ENCODE measurements at places on chromosomes 6 and 20. TPM values are rescaled to one million over a fixed set of nuclear protein-coding genes. Genes with fewer than 3 reads are reported as not detected.

DNA sequence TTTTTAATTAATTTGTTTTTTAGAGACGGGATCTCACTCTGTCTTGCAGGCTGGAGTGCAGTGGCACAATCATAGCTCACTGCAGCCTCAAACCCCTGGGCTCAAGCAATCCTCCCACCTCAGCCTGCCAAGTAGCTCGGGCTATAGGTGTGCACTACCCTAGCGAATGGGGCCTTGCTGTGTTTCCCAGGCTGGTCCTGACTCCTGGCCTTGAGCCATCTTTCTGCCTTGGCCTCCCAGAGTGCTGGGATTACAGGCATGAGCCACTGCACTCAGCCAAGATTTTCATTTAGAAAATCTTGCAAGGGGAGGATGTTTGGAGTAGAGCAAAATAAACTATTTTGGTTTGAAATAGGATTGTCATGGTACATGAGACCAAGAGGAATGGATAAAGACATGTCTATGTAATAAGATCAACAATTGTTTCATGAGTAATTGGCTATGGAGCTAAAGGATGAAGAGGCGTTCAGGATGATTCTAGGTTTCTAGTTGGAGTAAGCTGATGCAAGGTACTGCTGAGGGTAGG is 237.8 kb downstream of the UST start:
- H3K4me3 ChIP-seq: no peak overlapping the region
- H3K36me3 ChIP-seq: no peaks in the 10 kb centered on the region
- H3K27ac ChIP-seq: no peak overlapping the region
- no peak for DNase-seq
- H3K4me1 ChIP-seq: no peaks in the 10 kb centered on the region

DNA sequence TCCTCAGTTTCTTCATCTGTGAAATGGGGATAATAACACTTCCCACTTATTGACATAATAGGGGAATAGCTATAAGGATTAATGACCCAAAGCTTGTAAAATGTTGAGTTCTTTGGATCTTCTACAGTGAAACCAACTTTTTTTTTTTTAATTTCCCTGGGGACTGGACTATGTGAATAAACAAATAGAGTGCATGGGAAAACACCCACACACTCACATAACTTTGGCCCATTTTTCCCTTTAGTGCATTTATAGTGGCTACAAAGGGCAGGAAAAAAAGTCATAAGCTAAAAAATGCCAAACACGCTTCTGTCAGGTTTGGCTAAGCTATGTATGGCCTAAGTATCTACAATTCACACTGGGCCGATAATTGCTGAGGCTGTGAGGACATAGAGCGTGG is 406.2 kb upstream of the JAG1 start:
- DNase-seq: no peak
- H3K27me3 ChIP-seq: no peaks in the 10 kb centered on the region

DNA sequence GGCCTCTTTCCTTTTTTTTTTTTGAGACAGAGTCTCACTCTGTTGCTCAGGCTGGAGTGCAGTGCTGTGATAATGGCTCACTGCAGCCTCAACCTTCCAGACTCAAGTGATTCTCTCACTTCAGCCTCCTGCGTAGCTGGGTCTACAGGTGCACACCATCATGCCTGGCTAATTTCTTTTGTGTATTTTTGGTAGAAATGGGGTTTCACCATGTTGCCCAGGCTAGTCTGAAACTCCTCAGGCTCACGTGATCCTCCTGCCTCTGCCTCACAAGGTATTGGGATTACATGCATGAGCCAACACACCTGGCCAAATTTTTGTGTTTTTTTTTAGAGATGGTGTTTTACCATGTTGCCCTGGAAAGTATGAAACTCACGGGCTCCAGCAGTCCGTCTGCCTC is 29.3 kb downstream of the SRC start:
- H3K36me3 ChIP-seq: no peaks in the 10 kb centered on the region
- no peak for DNase-seq
- no peaks in the 10 kb centered on the region for H3K4me1 ChIP-seq

DNA sequence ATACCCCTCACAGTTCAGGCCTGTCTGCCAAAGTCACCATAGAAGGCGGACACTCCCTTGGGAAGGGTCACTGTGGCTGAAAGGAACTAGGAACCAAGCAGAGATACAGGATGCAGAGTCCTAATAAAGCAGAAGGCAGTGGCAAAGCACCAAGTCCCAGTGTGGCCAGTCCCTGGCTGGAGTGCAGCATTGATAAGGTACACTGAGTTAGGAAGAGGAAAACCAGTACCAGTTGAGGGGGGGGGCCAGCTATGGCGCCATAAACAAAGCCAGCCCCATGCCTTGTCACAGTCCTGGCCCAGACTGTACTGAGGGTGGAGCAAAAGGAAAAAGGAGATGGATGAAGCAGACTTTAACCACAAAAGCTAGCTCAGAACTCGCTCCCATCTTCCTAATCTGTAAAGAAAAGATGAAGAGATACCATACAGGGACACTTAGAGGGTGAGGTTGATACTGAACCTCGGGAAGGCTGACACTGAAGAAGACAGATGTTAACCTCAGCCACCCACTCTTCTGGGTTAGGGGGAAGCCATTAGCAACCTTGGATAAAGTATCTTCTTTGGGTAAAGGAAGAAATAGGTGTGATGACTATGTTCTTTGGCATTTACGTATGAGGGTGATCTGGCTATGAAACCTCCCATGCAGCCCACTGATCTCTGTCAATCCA is 7.8 kb downstream of the ABHD12 start:
- H3K36me3 ChIP-seq: peaks cover 6% of the 10 kb centered on the region
- H3K27ac ChIP-seq: no peak overlapping the region
- H3K4me3 ChIP-seq: no peak overlapping the region
- no peak for DNase-seq
- H3K4me1 ChIP-seq: no peaks in the 10 kb centered on the region

GRCh38 chr6:21847711-21848480 is 254.3 kb downstream of the SOX4 start:
- no peak overlapping the region for H3K4me3 ChIP-seq
- H3K4me1 ChIP-seq: no peaks in the 10 kb centered on the region
- H3K27ac ChIP-seq: no peak overlapping the region
- DNase-seq: no peak

- DNase-seq: no peak
- no peaks in the 10 kb centered on the region for H3K4me1 ChIP-seq
- no peak overlapping the region for H3K27ac ChIP-seq
- no peaks in the 10 kb centered on the region for H3K36me3 ChIP-seq
- H3K4me3 ChIP-seq: no peak overlapping the region
Measured at GRCh38 chr6:159257846-159258245, 88.6 kb downstream of the FNDC1 start.

- no peaks in the 10 kb centered on the region for H3K4me1 ChIP-seq
- H3K4me3 ChIP-seq: no peak overlapping the region
- no peak overlapping the region for H3K27ac ChIP-seq
Measured at GRCh38 chr20:19872001-19872400, 113.9 kb downstream of the RIN2 start.

DNA sequence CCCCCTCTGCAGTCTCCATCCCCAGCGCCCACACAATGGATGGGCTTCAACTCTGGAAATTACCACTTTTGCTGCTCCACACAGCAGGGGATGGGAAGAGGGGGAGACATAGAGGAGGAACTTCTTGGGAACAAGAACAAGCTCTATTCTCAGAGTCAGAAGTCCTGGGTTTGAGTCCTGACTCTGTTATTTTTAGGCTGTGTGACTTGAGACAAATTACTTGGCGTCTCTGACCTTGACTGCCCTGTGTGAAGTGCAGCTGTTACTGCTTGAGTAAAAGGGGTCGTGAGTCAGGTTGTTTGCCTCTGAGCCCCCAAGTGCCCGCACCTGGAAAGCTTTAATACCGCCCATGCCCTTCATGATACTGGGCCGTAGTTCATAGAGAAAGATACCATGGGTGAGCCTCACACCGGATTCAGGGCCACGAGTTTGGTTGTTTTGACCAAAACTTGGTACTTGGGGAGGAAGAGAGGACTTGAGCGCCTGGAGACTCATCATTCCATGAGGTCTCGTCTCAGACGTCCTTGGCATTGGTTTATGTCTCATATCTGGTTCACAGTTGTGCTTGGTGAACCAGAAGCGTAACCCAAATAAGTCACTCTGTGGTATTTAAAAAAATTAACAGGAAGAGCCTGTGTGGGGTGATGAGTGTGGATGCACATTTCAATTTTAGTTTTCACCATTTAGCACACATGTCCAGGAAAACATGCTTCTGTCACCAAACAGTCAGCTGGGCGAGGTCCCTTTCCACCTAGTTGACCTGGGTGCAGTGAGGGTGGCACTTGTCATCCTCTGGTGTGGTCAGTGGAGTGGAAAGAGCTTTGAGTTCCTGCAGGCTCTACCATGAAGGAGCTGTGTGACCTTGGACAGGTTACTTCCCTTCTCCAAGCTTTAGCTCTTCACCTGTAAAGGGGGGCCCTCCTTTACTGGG is 75.6 kb downstream of the CDC5L start:
- H3K4me1 ChIP-seq: no peaks in the 10 kb centered on the region
- no peaks in the 10 kb centered on the region for H3K36me3 ChIP-seq
- no peak for DNase-seq
- no peak overlapping the region for H3K27ac ChIP-seq

GRCh38 chr6:69216127-69216526 is 580.7 kb downstream of the LMBRD1 start:
- no peak for DNase-seq
- no peaks in the 10 kb centered on the region for H3K36me3 ChIP-seq
- H3K4me3 ChIP-seq: no peak overlapping the region
- no peaks in the 10 kb centered on the region for H3K27me3 ChIP-seq
- no peaks in the 10 kb centered on the region for H3K4me1 ChIP-seq

DNA sequence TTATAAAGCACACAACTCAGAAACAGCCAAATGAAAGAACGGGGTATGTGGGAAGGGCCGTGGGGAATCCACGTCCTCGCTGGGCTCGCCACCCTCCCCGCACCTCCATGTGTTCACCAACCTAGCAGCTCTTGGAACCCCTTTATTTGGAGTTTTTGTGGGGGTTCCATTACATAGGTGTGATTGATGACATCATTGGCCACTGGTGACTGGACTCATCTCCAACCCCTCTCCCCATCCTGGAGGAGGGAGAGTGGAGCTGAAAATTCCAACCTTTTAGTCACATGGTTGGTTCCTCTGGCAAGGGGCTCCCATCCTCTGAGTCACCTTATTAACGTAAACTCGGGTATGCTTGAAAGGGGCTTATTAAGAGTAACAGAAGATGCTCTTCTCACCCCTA is 592.0 kb upstream of the FLRT3 start:
- DNase-seq: no peak
- no peaks in the 10 kb centered on the region for H3K4me1 ChIP-seq
- no peaks in the 10 kb centered on the region for H3K27me3 ChIP-seq

- H3K4me3 ChIP-seq: no peak overlapping the region
- H3K27me3 ChIP-seq: no peaks in the 10 kb centered on the region
- H3K27ac ChIP-seq: no peak overlapping the region
- H3K4me1 ChIP-seq: no peaks in the 10 kb centered on the region
- no peak for DNase-seq
Measured at GRCh38 chr6:62978920-62979319, 232.3 kb upstream of the FKBP1C start.

- H3K4me1 ChIP-seq: peaks cover 58% of the 10 kb centered on the region
- H3K27me3 ChIP-seq: no peaks in the 10 kb centered on the region
- no peak overlapping the region for H3K27ac ChIP-seq
Measured at GRCh38 chr6:110882274-110882619, 7.7 kb downstream of the AMD1 start.

- no peaks in the 10 kb centered on the region for H3K4me1 ChIP-seq
- DNase-seq: no peak
- no peaks in the 10 kb centered on the region for H3K27me3 ChIP-seq
- no peak overlapping the region for H3K4me3 ChIP-seq
- no peak overlapping the region for H3K27ac ChIP-seq
Measured at GRCh38 chr6:170456886-170457698, 96.0 kb downstream of the PSMB1 start.

- H3K36me3 ChIP-seq: no peaks in the 10 kb centered on the region
- no peak for DNase-seq
- no peak overlapping the region for H3K27ac ChIP-seq
Measured at GRCh38 chr20:4957939-4958362, 43.4 kb downstream of the SLC23A2 start.

GRCh38 chr6:31010393-31011060 is at the start of gene MUC22:
Gene MUC22, plus strand, starts transcription at chr6:31010474. Its CDS starts 233 bp downstream, at chr6:31010707.
- no peak within 1 kb of the TSS for H3K4me3 ChIP-seq
- DNase-seq: no peak
- no peaks in the 10 kb centered on the region for H3K4me1 ChIP-seq
- no peaks in the 10 kb centered on the region for H3K36me3 ChIP-seq
- H3K27me3 ChIP-seq: no peaks in the 10 kb centered on the region

GRCh38 chr6:130362128-130362527 is 3.7 kb upstream of the TMEM200A start:
- no peaks in the 10 kb centered on the region for H3K36me3 ChIP-seq
- H3K4me1 ChIP-seq: peaks cover 5% of the 10 kb centered on the region
- H3K4me3 ChIP-seq: no peak overlapping the region
- no peak overlapping the region for H3K27ac ChIP-seq

- DNase-seq: no peak
- no peaks in the 10 kb centered on the region for H3K4me1 ChIP-seq
- no peak overlapping the region for H3K27ac ChIP-seq
- H3K27me3 ChIP-seq: no peaks in the 10 kb centered on the region
- no peaks in the 10 kb centered on the region for H3K36me3 ChIP-seq
Measured at GRCh38 chr6:121260651-121261102, 73.6 kb downstream of the TBC1D32 start.

- no peaks in the 10 kb centered on the region for H3K4me1 ChIP-seq
- H3K4me3 ChIP-seq: no peak overlapping the region
- H3K36me3 ChIP-seq: no peaks in the 10 kb centered on the region
Measured at GRCh38 chr6:142478117-142478516, 176.3 kb downstream of the ADGRG6 start.

DNA sequence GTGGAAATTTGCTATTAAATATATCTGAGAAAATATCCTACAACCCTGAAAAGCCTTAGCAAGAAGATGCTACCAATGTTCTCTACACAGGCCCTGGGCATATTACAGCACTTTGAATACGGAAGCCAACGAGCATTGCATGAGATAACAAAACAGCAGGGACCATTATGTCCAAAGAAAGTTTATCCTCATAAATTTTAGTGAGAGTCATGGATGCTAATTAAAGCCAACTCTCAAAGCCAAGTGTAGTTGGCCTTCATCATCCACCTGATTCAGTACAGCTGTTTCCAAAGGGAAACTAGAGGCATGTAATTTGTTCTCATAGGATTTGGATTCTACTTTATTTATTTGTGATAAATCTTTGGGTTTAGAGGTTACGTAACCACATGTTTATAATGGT is 564.8 kb downstream of the RFPL4B start:
- no peak for DNase-seq
- no peaks in the 10 kb centered on the region for H3K27me3 ChIP-seq
- H3K4me1 ChIP-seq: no peaks in the 10 kb centered on the region
- H3K27ac ChIP-seq: no peak overlapping the region
- H3K36me3 ChIP-seq: no peaks in the 10 kb centered on the region

Gene TGM2
- 0.91 TPM for total RNA-seq

Gene OXT
- 2.3 TPM for total RNA-seq

Gene SPINT3
- not detected for total RNA-seq

Gene CRNKL1
- 29.0 TPM for total RNA-seq

Gene CLVS2
- not detected for total RNA-seq

Gene GSTA2
- total RNA-seq: not detected

Gene ERVFRD-1
- not detected for total RNA-seq

Gene RAET1E
- not detected for total RNA-seq

Gene RSPO3
- not detected for total RNA-seq

Gene HCK
- total RNA-seq: 1.9 TPM

Gene FAM209A
- 6.3 TPM for total RNA-seq
